ENCODE measurements at places on chromosomes 11 and 22.

- no peak for DNase-seq
Measured at GRCh38 chr22:49180683-49181024, 647.0 kb downstream of the BRD1 start.

- DNase-seq = no peak
Measured at GRCh38 chr11:95108671-95109551, 19.3 kb downstream of the ENDOD1 start.

- DNase-seq = no peak
Measured at GRCh38 chr11:33402066-33402465, 144.9 kb downstream of the HIPK3 start.

GRCh38 chr22:28620244-28620922, 59.3 kb downstream of the TTC28 start:
- DNase-seq = peak; percentile 16

DNA sequence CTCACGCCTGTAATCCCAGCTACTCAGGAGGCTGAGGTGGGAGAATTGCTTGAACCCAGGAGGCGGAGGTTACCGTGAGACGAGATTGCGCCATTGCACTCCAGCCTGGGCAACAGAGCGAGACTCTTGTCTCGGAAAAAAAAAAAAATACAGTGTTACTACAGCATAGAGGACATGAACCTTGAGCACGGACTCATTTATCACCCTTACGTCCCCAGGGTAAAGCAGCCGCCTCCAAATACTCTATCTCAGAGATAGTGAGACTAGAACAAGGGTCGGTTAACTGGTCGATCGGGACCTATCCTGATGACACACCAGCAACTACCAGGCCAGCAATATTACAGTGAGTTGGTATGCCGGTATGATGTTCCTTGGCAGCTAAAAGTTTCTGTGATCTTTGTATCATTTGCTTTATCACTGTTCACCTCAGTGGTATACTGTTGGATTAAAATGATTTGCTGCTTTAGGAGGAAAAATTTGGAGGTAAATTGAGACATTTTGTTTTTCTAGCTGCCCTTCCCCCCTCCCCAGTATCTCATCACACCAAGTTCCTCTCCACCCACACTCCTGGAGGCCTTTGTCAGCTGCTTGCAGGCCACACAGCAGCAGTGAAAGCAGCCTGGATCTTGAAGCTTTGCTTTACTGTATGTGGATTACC, 7.0 kb upstream of the SIDT2 start:
- no peak for DNase-seq

GRCh38 chr22:28466399-28466798, 213.2 kb downstream of the TTC28 start:
- DNase-seq = no peak

DNA sequence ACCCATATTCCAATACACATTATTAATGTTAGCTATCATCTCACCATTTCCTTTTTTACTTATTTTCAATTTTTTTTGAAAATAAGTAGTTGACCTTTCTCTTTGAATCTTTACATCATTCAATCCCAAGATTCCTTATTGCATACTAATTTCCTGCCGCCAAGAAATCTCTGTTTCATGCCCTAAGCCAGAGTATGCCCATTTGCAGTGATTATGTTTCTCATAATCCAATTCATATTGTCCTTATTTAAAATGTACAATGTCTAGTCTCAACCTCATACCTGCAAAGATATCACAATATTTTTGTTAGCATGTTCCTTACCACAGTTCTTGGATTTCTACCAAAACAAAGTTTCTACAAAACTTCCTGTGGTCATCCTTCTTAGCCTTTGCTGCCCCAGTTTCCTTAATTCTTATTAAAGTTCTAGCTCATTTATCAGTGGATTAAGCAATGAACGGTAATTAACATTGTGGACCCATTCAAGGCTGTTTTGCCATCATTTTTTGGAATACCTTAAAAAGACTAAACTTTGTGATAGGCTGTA, 75.3 kb downstream of the CD44 start:
- DNase-seq = no peak

DNA sequence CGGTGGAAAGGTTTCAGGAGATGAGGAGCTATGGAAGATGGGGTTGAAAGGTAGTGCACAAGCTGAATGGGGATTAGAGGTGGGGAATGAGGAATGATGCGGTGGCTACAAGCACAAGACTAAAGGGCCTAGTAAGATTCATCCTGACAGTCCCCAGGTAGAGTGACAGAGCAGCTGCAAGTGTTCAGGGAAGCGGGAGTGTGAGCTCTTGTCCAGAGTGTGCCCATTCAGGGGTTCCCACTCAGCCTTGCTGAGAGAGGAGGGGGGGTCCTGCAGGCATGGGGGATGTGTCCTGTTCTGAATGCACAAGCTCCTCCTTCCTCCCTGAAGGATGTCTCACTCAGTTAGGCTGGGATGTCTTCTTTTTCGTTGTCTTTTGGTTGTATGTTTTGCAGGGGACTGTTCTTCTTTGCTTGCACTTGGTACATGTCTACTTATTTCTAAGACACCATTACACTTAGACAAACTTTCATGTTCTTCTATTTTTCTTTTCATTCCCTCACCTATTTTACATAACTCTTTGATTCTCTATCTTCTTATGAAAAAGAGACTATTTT, 25.8 kb upstream of the CLPB start:
- DNase-seq = no peak

- DNase-seq = no peak
Measured at GRCh38 chr11:34344410-34344767, 13.4 kb downstream of the ABTB2 start.

GRCh38 chr11:60951904-60952741, at the start of gene SLC15A3:
SLC15A3 (minus strand) TSS chr11:60952176; CDS start chr11:60951551, 625 bp downstream.
- peak; percentile 44 for DNase-seq

Data from AG10803 (cell line).